ENCODE measurements at places on chromosomes 3 and 15. TPM values are rescaled to one million over a fixed set of nuclear protein-coding genes. Genes with fewer than 3 reads are reported as not detected.

Gene GRAMD2A
- 0.14 TPM for total RNA-seq

Gene CHDH
- total RNA-seq: 0.29 TPM

Gene CYP11A1
- total RNA-seq: not detected

Gene HHATL
- not detected for total RNA-seq

Gene ZCWPW2
- 0.72 TPM for total RNA-seq

Gene FOXL2NB
- 0.66 TPM for total RNA-seq

Gene ADCY5
- not detected for total RNA-seq

Gene TIPIN
- 13.5 TPM for total RNA-seq

Gene MAGI1
- 18.6 TPM for total RNA-seq

Gene PATL2
- 0.44 TPM for total RNA-seq

Gene RAB6B
- under 0.01 TPM for total RNA-seq

Gene ST3GAL6
- total RNA-seq: 6.9 TPM

Gene CILP
- not detected for total RNA-seq

Gene CCK
- not detected for total RNA-seq

Gene AADACL2
- total RNA-seq: not detected

Gene SCG3
- total RNA-seq: not detected

Measured in placental pericyte (primary cell).